ENCODE measurements at places on chromosomes 12 and 14.

GRCh38 chr14:54864526-54864925 lies 38.1 kb downstream of the GCH1 start:
- no peak for DNase-seq

DNA sequence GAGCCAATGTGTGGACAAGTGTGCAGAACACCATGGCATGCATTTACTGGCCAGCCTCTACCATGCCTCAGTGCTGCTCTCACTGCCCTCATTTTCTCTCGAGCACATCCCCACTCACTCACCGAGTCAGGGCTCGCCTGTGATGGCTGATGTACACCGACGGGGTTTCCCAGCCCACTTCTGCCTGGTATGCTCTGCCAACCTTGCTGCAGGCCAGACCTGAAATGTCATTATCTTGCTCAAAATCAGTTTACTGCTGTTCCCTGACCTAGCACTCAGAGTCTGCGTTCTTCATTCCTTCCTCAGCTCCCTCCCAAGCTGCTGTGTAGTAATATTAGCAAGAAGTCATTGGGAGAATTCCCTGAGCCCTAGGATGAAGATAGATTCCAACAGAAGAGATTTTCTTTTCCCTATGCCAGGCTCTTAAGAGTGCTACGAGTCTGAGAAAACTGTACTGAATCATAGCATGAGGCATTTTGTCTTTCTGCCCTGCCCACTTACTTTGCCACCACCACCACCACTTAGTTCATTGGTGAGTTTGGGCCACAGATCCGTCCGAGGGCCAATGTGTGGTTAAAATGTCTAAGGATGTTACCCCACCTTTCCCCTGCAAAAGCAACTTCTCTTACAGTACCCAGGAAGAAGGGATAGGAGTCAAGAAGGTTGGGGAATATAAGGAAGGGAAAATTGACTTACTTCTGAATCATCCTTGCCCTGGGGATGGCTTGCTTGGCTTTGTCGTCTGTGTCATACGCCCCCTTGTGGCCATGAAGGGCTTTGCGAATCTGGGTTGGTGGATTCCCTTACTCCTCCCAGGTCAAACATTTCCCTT lies 51.0 kb downstream of the BMAL2 start:
- peak; percentile 29 for DNase-seq

- DNase-seq: no peak
These were observed 12.8 kb upstream of the WSB2 start for GRCh38 chr12:118073768-118074167.

- no peak for DNase-seq
These were observed 103.8 kb upstream of the HMGA2 start for GRCh38 chr12:65720136-65721130.

DNA sequence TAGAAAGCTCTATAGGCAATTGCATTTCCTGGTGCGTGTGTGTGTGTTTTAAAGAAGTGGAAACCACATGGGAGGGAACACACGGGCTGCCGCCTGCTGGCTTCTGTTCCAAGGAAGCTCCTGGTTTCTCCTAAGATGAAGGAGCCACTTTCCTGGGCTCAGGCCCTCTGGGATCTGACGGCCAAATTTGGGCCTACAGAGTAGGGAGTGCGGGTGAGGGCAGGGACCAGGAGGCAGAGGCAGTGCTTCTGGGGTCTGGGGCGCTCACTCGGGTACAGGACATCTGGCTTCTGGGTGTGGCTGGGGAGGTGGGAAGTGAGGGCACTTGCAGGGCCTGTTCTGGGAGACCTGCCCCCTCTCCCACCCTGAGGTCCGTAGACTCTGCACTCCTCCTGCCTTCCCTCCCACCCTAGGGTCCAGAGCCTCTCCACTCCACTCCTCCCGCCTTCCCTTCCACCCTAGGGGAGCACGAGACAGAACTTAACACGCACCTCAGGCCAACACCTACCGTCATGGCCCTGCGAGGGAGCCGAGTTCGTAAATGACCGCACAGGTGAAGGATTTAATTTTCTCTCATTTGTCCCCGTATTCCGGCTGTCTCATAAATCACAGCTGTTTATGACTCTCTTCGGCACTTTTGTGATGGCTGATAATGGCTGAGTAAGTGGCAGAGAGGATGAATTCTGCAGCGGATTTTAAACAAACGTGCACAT lies 127.7 kb downstream of the KIF26A start:
- no peak for DNase-seq

GRCh38 chr14:70333728-70334127 lies 25.8 kb downstream of the COX16 start:
- no peak for DNase-seq

DNA sequence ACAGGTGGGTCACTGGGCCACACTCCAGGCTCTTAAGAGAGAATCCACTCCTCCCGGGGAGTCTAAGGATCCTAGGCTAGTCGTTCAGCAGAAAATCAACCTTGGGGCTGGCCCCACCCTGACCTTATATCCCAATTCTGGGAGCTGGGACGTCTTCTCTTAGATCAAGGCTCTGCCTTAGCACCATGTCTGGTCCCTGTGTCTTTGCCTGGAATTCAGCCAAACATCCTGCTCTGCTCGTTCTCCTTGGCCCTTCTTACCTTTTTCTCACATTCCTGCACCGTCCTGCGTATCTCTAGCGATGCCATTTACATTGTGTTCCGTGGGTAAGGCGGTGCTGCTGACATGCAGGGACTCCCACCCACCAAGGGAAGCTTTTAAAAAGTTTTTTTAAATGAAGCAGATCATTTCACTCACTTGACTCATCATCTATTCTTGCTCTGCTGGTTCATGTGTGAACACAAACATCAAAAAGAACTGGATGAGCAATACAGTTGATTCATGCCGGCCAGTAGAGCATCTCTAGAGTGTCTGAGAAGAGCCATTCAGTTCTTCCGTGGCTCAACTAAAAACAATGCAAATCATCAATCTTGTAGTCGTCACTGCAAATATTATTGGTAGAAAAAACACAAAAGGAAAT lies 50.2 kb downstream of the KCNK13 start:
- no peak for DNase-seq

- DNase-seq: no peak
These were observed 668 bp downstream of the GPR84 start for GRCh38 chr12:54363618-54364017.

GRCh38 chr12:8644345-8645248 lies 18.0 kb downstream of the MFAP5 start:
- peak; percentile 17 for DNase-seq

GRCh38 chr12:93851257-93851671 lies 174.1 kb downstream of the CRADD start:
- DNase-seq: no peak

- DNase-seq: no peak
These were observed 5.5 kb downstream of the ANKRD52 start for GRCh38 chr12:56252649-56253048.

DNA sequence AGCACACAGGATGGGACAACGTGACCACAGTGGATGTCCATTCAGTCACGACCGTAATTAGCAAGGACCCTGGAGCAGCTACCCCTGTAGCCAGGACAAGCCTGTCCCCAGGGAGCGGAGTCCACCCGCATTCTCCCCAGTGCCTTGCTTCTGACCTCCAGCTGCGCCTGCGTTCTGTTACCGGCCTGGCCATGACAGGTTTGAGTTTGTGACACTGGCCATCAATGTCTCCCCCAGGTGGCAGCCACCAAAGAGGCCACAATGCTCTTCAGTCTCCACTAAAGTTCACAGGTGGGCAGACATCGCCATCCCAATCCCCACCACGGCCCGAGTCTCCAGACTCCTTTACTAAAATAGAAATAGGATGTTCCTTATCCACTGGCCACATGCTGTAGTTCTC lies 96.7 kb downstream of the TMEM132D start:
- no peak for DNase-seq

- no peak for DNase-seq
These were observed 7.0 kb downstream of the CCDC63 start for GRCh38 chr12:110853836-110854235.

- no peak for DNase-seq
These were observed 94.6 kb downstream of the KCNA5 start for GRCh38 chr12:5138256-5138655.

DNA sequence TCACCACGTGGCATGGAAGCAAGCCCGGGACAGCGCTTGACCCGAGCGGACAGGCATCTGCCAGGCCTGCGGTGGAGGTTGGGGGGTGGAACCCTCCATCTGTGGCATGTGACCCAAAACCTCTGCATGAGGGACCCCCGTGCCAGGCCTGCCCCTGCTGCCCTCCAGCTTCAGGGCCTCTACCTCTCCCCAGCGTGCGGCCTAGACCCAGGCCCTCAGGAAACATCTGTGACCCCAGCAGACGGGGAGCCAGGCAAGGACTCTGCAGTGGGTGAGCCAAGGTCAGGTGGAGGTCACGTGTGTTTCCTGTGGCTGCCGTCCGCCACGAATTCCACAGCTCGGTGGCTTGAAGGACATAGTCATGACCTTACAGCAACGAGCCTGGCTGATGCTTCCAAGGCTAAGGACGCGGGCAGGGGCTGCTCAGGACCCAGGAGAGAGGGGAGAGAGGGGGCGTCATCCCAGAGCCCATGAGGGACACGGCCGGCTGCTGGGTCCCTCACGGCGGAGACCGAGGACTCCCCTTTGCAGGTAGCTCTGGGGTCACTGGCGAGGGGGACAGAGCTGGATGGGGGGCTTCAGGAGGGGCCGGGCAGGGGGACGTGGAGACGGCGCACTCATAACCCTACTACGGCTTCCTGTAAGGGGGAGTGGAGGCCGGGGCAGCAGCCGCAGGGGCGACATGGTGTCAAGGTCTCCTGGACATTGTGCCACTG lies 91.5 kb downstream of the GALNT9 start:
- no peak for DNase-seq

GRCh38 chr14:49986343-49987014 lies 93.6 kb downstream of the ARF6 start:
- no peak for DNase-seq

DNA sequence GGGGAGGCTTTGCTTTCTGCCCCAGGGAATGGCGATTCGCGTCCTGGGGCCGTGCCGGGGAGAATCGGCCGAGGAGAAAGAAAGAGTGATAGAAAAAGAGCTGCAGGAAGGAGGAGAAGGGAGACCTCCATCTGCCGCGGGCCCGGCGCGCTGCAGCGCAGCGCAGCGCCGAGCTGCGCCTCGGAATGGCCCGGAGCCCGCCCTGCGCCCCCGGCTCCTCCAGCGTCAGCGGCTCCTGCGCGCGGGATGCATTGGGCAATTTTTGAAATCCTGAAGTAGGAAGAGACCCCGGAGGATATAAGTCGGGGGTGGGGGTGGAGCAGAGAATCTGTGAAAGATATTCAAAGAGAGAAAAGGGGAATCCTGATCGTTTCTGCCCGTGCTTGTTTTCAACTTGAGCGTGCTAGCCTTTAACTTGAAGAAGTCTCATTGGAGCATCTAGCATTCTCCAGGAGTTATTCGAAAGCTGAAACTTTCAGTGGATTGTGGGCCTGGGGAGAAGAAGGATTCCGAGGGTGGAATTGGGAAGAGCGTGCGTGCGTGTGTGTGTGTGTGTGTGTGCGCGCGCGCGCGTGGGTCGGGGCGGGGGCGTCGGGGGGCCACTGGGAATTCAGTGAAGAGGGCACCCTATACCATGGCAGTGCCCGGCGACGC lies 441 bp downstream of the PDE3A start:
- DNase-seq: no peak

GRCh38 chr12:45329238-45329637 lies 113.3 kb downstream of the ANO6 start:
- DNase-seq: no peak

GRCh38 chr12:98503342-98503591 lies 12.1 kb upstream of the TMPO start:
- DNase-seq: peak; percentile 63

- peak; percentile 62 for DNase-seq
These were observed at the start of the genes BAG5 and COA8 for GRCh38 chr14:103562429-103563225. Gene BAG5 (minus strand): TSS chr14:103562657. CDS start chr14:103561164, 1,493 bp downstream. Gene COA8 (plus strand): TSS chr14:103562960. CDS start chr14:103563002, 42 bp downstream.

DNA sequence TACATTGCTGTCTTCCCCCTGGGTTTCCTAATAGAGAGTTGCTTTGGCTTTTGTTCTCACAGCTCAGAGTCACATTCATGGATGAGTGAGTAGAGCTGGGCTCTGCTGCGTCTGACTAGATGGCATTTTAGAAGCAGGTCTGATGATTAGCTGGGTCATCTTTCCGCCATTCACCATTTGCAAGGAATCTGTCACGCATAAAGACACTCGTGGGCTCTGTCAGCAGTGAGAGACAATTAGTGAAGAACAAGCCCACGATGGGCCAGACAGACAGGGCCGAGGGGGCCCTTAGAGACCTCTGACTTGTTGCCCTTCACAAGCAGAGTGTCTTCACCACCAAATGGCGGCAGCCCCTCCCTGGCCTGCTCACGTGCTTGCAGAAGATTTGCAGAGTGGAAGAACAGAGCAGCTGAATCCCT lies 175.0 kb downstream of the CRADD start:
- DNase-seq: no peak

DNA sequence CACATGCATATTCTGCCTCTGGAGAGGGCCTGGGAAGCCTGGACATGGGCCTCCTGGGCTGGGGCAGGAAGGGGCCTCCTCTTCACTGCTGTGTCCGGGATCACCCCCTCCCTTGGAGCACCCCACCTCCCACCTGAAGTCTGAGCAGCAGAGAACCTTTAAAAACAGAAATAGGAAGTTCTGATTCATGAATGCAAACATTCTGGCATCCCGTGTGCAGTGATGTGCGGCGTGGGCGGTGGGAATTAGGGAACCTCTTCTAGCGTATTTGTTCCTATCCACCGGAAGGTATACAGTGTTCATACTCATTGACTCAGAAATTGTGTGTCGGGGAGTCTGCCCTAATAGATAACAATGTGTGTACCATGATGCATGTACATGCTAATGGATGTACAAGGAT lies 46.2 kb downstream of the C14orf132 start:
- no peak for DNase-seq

DNA sequence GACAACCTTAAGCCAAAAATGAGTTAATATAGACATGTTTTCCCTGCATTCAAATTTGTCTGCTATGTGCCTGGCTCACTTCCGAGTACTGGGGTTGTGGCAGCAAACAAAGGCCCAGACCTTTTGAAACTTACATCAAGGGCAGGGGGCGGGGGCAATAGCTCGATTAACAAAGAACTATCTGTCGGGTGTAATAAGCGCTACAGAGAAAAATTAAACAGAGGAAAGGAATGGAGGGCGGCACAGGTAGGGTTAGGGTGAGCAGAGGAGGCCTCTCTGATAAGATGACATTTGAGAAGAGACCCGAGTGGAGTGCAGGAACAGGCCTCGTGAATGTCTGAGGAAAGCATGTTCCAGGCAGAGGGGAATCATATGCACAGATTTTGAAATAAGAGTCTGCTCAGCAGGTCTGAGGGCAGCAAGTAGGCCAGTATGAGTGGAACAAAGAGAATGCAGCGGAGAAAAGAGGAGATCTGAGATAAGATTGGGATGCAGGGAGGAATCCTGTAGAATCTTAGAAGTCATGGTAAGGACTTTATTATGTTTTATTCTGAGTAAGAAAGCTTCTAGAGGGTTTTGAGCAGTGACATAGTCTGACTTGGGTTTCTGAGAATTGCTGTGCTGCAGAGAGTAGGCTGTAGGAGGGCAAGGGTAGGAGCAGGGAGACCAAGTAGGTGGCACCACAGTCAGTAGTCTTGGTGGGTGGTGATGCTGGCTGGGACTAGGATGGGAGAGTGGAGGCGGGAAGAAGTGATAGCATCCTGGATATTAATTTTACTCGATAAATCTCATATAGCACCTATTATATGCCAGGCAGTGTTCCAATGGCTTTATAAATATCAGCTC lies 52.6 kb downstream of the BICDL1 start:
- no peak for DNase-seq
